GM12878 (cell line): ENCODE measurements at places on chromosomes 1 and 21. TPM values are rescaled to one million over a fixed set of nuclear protein-coding genes. Genes with fewer than 3 reads are reported as not detected.

DNA sequence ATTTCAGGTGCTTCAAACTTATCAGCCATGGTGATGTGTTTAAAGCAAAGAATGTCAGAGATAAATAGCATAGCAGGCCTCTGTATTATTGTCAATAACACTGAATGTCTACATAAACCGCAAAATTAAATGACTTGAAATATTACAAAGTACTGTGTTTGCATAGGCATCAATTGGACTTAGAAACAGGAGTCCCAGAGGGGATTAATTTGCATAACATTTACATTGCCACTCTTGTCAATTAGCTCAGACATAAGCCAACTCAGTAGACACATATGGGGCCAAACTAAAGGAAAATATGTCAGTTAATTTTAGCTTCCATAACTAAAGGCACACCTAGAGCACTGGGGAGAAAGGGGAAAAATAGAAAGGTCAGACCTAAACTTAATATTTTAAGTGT, 814.5 kb upstream of the NEGR1 start:
- no peak overlapping the region for H3K27ac ChIP-seq
- no peak for DNase-seq
- H3K36me3 ChIP-seq, result no peaks in the 10 kb centered on the region
- no peaks in the 10 kb centered on the region for H3K4me1 ChIP-seq

The HSD3B2 gene
- total RNA-seq, result 0.45 and 0.56 TPM in 2 replicates

The CRB1 gene
- not detected in 2 replicates for total RNA-seq

DNA sequence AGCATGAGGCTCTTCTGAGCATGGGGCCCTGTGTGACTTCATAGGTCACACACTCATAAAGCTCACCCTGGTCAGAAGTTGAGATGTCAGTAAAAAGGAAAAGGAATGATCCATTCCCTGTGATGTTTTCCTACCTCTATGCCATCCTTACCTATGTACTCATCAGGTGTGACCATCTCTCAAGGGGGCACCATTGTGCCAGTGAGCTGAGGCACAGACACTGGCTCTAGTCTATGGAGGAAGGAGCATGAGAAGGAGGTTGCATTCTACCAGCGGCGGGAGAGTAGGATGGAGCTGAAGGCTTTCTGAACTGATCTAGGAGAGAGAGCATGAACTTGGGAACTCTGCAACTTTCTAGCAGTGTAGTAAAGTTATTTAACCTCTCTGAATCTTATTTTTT, 65.8 kb upstream of the RGL1 start:
- no peak overlapping the region for H3K4me3 ChIP-seq
- no peaks in the 10 kb centered on the region for H3K27me3 ChIP-seq
- no peak for DNase-seq
- H3K4me1 ChIP-seq, result no peaks in the 10 kb centered on the region
- H3K36me3 ChIP-seq, result no peaks in the 10 kb centered on the region

DNA sequence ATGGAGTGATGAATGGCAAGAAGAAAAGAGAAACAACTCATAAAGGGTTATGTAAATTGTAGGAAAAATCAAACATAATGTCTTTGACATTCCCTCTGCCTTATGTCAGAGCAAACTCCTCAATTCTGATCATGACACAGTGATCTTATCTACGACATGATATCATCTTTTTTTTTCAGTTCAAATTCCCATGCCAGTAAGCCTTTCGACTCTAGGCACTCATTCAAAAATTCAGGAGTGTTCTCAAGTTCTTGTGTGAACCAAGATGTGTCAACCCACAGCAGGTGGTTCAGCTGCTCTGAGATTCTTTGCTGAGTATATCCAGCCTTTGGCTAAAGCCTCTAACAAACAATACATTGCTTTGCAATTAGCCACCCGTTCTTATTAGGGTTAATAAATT, 97.1 kb upstream of the ESRRG start:
- no peak overlapping the region for H3K4me3 ChIP-seq
- H3K4me1 ChIP-seq, result no peaks in the 10 kb centered on the region
- H3K27ac ChIP-seq, result no peak overlapping the region
- no peak for DNase-seq
- no peaks in the 10 kb centered on the region for H3K27me3 ChIP-seq

The DMBX1 gene
- not detected in 2 replicates for total RNA-seq

DNA sequence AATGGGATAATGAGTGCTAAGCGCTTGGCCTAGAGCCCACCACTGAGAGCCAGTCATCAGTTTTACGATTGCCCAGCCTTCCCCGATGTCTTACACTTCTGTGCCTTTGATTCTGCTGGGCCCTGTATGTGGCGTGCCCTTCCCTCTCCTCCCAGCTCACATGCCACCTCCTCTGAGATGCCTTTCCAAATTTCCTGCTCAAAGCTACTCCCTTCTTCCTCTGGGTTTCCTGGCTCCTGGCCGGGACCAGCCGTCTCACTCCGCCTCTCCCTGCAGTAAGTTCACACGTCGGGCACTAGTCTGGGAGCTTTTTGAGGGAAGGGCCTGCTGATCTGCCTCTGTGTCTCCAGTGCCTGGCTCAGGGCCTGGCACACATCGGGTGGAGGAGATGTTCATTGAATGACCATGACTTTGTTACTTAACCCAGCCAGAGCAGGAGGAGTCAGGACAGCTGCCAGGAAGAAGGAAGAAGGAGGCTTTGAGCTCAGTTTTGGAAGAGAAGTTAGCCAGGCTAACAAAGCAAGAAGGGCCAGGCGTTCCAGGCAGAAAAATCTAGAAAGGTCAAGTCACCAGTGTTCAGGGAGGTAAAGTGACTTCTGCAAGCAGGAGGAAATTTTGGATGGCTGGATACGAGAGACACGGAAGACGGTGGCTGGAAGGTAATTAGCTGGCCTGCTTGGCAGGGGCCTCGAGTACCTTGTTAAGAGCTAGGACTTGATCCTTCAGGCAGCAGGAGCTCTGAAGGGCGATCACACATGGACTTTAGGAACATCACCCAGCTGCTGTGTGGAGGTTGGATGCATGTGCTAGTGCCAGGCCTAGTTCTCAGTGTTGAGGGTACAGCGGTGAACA, 63.6 kb downstream of the EPHB2 start:
- no peaks in the 10 kb centered on the region for H3K36me3 ChIP-seq
- no peak overlapping the region for H3K4me3 ChIP-seq
- H3K27ac ChIP-seq, result no peak overlapping the region
- DNase-seq, result no peak
- peaks cover 5% of the 10 kb centered on the region for H3K27me3 ChIP-seq

The PPIH gene
- 75.3 and 79.8 TPM in 2 replicates for total RNA-seq

The SPRR2B gene
- not detected in 2 replicates for total RNA-seq

- no peak for DNase-seq
- no peak overlapping the region for H3K4me3 ChIP-seq
- H3K27ac ChIP-seq, result no peak overlapping the region
- H3K36me3 ChIP-seq, result no peaks in the 10 kb centered on the region
These were observed 148.7 kb upstream of the SPAG17 start for GRCh38 chr1:118333601-118334210.

DNA sequence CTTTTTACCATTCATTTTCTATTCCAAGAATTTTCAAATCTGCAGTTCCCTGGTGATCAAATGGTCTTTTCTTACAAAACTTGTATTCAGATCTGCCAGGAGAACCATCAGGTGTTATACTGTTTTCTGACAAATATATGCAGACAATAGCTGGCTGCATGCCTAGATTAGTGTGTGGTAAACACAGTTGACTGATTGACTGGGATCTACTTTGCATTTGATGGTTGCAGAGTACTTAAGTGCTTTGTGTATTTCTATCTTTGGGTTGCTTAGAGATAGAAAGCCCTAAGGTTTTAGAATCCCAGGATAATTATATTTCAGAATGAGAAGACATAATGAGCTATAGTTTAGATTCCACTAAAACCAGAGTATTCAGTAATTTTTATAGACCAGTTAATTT, 102.0 kb upstream of the CHODL start:
- H3K4me1 ChIP-seq, result no peaks in the 10 kb centered on the region
- no peaks in the 10 kb centered on the region for H3K36me3 ChIP-seq
- H3K27me3 ChIP-seq, result no peaks in the 10 kb centered on the region
- H3K4me3 ChIP-seq, result no peak overlapping the region

DNA sequence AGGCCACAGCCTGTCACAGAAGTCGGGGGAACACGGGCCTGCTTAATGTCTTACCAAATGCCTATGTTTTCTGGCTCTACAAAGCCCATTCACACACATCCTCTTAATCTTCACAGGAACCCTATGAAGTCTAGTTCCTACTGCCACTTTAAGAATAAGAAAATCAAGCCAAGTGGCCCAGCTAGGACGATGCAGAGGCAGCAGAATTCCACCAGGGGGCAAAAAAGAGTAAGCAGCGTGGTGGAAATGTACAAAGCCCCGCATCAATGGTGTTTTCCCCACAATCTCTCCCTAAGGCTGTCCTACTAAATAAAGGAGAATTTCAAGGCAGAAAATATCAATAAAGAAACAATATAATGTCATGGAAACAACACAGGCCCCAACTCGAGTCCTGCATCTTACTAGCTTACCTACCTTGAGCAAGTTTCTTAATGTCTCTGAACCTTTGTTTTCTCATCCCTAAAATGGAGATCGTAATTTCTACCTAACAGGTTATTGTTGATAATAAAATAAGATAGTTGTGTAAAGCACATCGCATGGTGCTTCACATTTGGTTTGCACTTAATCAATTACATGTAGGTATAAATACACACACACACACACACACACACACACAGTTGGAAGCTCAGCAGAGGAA, 21.4 kb downstream of the SEC16B start:
- H3K27me3 ChIP-seq, result no peaks in the 10 kb centered on the region; the same call in 1 of the 2 replicates
- no peaks in the 10 kb centered on the region for H3K4me1 ChIP-seq
- no peak overlapping the region for H3K27ac ChIP-seq
- no peaks in the 10 kb centered on the region for H3K36me3 ChIP-seq

The KIF14 gene
- 13.8 and 14.9 TPM in 2 replicates for total RNA-seq
